ENCODE measurements at places on chromosomes 2 and 18.

- no peak for DNase-seq
These were observed 111.4 kb upstream of the TEX51 start for GRCh38 chr2:126787289-126787688.

DNA sequence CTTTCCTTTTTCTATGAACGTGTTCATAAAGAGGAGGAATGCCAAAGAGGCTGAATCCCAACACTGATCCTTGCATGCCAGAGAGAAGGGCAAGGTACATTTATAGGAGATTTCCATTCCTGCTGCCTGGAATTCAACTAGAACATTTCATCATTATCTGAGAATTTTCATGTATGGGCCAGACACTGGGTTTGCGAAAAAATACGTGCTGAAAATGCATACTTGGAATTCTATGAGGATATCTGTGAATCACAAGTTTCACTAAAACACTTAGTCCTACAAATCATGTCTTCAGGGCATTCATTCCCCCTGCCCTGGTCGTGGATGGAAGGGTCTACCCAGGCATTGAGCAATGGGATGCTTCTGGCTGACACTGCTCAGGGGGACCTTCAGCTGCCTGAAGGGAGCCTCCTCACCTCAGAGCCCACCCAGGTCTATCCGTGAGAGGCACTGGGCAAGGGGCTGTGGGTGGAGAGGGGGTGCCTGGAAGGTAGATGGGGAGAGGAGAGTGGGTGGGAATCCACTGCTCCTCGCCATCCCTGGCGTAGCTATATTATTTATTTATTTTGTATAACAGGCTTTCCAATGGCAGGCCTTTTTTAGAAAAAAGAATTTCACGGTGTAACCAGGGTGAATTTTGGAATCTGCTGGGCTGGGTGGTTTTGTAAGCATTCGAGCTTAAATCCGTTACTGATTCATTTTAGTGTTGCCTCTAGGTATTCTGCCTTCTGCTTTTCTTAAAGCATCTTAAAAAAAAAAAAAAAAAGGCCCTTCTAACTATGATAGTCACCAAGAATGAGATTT, 560.6 kb upstream of the ID2 start:
- DNase-seq, result no peak

DNA sequence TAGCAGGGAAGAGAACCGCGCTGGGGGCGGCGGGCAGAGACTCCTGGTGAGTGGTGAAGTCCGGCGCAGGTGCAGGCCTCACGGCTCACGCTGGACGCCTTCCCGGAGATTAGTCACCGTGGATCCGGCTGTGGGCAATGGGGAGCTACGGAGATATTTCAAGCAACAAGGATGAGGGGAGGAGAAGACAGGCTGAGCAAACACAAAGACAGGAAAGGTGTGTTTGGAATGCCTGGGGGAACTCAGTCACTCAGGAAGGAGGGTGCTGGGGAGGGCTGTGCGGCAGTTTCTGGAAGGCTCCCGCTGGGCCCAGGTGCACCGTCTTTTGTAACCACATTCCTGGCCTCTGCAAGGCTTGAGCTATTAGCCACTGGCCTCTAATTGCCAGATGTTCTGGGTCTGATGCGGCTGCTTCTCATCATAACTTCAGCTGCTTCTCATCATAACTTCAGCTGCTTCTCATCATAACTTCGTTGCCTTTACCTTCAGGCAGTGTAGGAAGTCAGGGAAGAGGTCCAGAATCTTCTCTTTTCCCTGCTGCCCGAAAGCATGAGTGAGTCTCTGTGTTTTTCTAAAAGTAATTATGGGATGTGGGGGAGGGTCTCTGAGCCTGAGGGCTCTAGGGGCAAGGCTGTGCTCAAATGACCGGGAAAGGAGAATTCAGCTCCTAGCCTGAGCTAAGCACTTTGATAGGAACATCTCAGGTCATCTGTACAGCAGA, 118.9 kb downstream of the PXDN start:
- DNase-seq, result peak; percentile 88

DNA sequence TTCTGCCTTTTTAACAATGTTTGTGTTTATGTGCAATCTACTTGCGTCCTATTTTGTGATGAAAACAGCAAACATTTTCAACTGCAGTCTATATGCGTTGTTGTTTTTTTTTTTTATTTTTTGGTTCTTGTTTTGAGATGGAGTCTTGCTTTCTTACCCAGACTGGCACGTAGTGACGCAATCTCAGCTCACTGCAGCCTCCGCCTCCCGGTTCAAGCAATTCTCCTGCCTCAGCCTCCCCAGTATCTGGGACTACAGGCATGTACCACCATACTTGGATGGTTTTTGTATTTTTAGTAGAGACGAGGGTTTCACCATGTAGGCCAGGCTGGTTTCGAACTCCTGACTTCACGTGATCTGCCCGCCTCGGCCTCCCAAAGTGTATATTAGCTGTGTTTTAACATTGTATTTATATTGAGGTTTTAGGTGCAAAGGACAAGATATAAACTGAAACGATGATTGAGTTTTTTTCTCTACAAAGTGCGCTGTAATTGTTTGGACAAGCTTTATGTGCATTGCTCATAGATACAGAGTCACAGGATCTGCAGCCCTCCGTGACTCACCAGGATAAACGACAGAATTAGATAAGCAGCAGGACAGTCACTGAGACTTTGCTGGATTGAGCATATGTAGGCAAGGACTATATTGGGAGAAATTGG, 17.4 kb downstream of the CDH7 start:
- DNase-seq, result no peak

DNA sequence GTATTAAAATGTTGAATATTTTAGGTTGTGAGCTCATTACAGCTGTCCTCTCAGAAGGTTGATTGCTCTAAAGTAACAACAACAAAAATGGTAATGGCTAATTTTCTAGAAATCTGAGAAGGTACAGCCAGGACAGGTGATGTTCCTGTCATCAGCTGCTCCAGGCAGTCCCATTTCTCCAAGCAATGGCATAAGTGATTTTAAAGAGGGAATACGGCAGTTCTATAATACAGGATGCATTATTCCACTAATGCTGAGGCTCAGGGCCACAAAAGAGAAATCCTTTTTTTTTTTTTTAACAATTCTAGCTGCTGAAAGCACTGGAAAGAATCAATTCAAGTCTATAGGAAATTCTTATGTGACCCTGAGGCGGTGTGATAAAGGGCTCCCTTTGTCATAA, 199.9 kb downstream of the PMAIP1 start:
- no peak for DNase-seq

GRCh38 chr18:46728219-46728930, 28.5 kb downstream of the ST8SIA5 start:
- no peak for DNase-seq

GRCh38 chr2:233414273-233414654, 60.0 kb downstream of the DGKD start:
- peak; percentile 44 for DNase-seq

DNA sequence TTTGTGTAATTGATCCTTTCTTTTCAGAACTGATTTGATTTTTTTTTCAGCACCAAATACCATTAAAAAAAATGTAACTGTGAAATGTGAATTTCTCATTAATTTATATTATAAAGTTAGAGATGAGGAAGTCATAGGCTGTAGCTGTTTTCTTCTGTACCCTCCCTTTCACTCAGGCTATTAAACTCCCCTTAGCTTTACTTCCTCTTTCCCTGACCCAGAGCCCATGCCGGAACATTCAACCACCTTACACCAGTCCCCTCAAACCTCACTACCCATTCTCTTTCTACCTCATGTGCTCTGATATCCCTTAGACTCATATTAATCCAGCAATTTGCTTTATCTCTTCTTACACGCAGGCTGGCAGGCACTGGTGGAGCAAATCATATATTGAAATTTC, 12.4 kb downstream of the GALNT5 start:
- DNase-seq, result no peak

DNA sequence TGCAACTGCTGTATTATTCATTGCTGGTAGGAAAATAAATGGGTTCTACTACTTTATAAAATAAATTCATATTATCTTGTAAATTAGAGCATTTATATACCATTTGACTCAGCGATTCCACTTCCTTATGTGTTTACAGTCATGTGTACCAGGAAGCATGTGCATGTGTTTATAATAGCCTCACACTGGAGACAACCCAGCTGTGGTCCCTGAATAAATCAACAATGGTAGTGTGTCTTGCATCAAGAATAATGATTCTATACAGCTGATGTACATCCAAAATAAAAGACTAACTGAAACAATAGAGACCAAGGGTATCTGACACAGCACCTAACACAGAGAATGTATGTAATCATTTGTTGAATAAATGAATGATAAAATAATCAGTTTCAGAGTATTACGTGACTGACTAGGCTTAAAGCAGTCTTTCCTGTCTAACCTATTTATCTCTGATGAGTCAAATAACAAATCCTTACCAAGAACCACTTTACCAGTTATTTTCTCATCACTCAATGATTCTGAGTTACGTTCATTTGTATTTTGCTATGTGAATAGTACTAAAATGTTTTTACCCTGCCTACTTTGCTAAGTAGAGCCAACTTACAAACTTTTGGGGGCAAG, 216.8 kb downstream of the UBE2E3 start:
- no peak for DNase-seq

- DNase-seq, result no peak
These were observed 60.2 kb upstream of the FZD7 start for GRCh38 chr2:201973305-201973928.

- peak; percentile 78 for DNase-seq
These were observed 18.9 kb downstream of the SMAD7 start for GRCh38 chr18:48931680-48932461.

DNA sequence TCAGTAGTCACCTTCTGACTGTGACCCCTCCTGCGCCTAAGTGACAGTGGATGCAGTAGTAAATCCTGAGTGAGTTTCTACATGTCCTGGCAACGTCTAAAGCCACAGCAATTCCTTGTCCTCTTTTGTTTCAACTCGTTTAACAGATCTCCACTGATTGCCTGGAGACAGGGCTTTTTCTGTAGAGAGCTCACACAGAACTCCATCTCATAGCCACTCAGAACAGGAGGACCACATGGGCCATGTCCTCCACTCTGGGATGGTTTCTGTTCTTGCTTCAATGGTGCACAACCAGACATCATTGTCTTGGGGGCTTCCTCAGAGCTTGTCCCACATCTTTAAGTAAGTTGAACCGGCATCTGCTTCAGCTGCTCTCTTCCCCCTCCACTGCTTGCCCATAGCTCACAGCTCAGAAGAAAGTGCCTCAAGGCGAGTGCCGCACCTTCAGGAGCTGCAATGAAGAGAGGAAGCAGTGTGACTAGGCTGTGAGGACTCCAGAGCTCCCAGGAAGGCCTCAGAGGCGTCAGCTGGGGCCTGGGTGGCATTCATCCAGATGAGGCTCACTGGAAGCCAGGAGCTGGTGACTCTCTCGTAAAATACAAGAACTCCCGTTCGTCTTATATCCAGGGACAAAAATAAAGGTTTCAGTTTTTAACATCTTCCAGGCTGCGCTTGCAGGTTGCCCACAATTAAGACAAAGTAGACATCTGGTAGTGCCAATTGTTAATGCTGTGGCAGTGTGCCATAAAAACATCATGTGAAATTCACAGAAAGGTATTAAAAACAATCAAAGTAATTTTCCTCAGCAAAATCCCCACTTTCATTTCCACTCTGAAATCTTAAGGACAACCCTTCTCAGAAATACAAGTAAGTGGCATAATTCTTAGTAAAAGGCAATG, 37.3 kb downstream of the ST3GAL5 start:
- DNase-seq, result no peak

DNA sequence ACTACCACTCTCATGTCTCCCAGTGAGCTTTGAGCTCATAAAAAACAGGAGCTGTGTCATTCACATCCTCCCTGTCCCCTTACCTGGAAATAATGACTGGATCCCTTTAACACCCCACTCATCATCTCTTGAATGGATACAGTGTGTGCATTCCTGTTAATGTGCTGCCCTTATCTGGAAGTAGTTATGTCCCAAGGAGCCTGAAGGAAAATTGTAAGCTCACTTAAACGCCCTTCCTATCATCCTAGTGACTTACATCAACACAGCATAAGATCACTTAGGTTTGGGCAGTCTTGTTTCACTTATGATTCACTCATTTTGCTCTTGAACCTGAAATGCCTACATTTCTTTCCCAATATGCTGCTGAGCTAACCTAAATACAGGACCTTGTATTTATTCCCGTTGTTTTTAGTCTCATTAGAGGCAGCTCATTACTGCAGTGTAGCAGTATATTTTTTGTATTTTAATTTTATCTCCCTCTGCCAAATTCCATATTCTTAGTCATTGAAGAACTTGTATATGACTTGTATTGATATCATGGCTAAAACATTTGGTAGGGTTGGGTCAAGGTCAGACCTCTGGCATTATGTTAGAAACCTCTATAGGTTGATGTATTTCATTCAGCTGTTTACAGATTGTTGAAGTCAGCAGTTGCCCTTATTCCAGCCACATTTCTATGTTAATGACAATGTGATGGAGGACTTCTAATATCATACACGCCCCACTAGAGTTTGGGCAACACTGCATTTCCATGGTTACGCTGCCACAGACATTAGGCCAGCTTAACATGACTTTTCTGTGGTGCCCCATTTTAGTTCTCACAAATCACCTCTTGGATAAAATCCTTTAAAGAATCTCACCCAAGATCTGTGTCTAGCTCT, 72.9 kb downstream of the PKP4 start:
- DNase-seq, result peak; percentile 48

DNA sequence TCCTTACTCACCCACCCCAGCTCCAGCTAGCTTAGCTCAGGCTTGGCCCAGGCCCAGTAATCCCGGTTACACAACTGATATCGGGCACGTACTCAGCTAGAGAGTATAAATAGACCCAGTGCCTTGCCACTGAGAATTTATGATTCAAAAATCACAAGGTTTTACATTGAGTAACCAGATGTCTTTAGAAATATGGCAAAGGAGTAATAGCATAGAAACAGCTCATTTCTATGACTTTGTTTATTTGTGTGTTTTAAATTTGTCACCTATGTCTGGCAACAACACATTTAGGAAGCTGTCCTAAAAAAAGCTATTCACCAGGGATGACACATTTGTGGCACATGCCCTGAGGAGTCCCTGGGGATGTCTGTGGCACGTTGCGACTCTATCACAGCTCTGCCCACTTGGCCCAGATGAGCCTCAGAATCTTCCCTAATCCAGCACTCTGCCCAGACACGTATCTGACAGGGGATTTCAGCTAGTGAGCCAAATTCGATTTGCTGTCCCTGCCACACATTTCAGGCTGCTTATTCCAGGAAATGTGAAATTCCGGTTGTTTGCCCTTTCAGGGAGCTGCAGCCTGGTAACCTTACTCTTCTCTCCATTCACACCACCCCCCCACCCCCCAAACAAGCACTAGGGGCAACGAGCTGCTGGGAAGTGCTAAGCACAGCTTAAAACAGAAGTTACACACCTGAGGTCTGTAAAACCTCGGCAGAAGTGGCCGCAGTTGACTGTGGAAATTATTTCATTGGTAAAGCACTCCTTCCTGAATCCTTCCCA, 85.4 kb upstream of the ZCCHC2 start:
- DNase-seq, result no peak

- DNase-seq, result no peak
These were observed 35.4 kb downstream of the KCNK3 start for GRCh38 chr2:26727641-26728561.

Data from mesendoderm (in vitro differentiated cells).